ENCODE measurements at places on chromosomes 1 and 21.

DNA sequence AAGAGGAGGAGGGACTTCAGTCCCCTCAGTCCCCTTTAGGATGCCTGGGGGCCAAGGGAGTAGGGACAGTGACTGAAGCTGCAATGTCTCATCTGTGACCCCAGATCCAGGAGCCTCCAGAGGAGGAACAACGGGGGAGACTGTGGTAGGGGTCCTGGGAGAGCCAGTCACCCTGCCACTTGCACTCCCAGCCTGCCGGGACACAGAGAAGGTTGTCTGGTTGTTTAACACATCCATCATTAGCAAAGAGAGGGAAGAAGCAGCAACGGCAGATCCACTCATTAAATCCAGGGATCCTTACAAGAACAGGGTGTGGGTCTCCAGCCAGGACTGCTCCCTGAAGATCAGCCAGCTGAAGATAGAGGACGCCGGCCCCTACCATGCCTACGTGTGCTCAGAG, 18.3 kb downstream of the LY9 start:
- DNase-seq = no peak

DNA sequence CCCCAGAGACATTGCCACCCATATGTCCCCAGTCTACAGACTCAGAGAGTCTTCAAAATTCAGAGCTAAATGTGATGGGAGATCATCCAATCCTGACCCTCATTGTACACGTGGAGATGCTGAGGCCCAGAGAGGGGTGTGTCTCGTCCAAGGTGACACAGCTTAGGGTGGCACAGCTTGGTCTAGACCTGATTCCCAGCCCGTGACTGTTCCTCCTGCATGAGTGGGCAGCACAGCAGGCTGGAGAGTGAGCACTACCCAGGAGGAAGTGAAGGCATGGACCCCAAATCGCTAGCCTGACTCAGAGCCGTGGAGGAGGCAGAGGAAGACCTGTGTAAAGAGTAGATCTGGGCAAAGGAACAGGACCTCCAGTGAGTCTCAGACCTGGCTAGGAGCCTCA, 16.4 kb downstream of the S100A7 start:
- no peak for DNase-seq

- peak; percentile 84 for DNase-seq
Measured at GRCh38 chr1:30058970-30059369, 664.4 kb downstream of the MATN1 start.

DNA sequence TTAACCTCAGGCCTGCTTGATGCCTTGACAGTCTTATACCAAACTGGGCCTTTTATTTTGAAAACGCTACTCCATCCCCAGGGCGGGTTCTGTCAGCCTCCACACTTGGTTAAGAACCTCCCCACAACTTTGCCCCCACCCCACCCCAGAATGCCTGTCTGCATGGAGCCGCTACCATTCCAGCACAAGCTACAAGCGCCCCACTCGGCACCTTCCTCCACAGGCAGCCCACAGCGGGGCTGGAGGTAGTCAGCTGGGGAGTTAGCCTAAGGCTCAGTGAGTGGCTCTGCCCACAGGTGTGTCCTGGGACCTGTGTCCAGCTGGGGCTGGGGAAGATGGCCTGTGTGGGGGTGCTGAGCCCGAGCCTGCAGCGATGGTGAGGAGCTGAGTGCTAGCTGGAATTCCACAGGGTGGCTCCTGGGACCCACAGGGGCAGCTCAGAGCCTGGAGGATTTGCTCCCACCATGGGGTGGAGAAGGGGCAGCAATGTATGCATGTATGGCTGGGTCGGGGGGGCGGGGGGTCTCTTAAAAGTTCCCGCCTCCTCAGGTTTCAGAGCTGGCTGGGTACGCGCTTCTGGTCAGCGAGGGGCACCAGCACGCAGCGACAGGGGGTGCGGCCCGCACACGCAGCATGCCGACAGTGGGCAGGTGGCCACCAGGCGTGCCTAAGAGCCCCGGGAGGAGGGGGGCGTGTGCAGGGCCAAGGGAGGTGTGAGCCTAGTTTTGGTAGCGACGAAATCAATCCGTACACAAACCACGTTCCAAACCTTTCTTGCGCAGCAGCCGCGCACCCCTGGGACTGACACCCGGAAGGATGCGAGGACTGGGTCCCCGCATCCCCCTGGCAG, 917 bp downstream of the ETNK2 start:
- DNase-seq = no peak

GRCh38 chr1:112209493-112209892, 186.5 kb upstream of the CTTNBP2NL start:
- DNase-seq = no peak

DNA sequence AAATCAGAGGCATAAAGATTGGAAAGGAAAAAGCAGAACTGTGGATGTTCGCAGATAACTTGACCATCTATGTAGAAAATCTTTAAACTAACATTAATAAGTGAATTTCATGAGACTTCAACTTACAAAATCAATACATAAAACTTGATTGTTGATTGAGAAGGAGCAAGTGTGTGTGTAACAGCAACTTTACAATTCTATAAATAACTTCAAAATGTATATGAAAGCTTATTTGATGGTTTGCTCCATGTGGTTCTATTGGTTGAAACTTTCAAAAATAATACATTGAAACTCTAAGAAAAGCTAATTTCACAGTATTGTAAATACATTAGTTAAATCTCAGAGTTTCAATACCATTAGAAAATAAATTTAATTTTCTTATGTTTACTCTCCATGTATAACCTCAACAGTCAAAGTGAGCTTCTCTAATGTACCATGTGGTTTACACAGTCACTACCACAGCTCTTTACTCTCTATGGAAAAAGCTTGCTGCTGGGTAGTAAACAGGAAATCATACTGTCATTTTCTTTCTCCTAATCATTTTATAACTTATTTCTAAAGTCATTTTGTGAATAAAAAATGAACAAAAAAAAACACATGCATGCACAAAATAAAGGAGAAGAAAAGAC, 12.0 kb downstream of the AKT3 start:
- no peak for DNase-seq

GRCh38 chr1:33390542-33390941, 40.4 kb downstream of the PHC2 start:
- peak; percentile 90 for DNase-seq

DNA sequence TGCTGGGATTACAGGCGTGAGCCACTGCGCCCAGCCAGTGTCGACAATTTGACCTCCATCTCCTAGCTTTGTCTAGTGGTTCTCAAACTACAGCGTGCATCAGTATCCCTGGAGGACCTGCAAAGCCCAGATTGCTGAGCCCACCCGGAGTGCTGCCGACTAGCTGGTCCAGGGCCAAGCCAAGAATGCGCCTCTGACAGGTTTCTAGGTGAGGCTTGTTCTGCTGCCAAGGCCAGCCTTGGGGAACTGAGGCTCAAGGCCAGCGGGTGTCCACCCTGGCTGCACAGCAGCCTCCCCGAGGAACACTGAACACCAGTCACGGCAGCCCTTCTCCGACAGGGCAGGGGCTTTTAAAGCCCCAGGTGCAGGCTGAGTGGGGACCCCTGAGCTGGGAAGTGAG, 9.8 kb upstream of the PTTG1IP start:
- DNase-seq = no peak

- DNase-seq = no peak
Measured at GRCh38 chr1:234169161-234169849, 204.0 kb upstream of the COA6 start.

GRCh38 chr1:21853131-21853427, 41.0 kb downstream of the LDLRAD2 start:
- DNase-seq = no peak

- no peak for DNase-seq
Measured at GRCh38 chr1:179976970-179977651, 22.5 kb downstream of the CEP350 start.

DNA sequence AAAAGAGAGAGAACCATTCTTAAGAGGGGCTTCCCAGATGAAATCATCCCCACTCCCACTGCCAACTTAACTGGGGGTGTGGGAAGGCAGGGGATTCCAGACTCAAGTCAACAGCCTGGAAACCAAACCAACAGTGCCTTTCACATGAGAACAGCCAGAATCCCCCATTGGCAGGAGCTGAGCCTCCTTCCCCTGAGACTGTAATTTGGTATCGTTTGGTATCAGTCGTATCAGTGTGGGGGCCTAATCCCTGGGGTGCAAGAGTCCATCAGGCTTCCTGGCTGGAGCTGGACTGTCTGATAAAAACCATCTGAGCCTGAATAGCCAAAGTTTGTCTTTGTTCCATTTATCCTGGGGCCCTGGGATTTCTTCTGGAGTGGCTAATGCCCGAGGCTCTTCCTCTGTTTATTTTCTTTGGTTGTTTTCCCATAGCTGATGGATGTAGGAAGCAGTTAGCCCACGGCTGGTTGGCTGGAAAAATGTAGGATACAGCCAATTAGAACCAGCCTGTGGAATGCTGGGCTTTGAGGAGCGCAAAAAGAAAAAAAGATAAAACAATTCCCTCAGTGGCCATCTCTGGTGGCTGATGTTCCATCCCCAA, 84.6 kb downstream of the LAMC2 start:
- DNase-seq = peak; percentile 81

GRCh38 chr1:169196581-169196980, 90.1 kb downstream of the ATP1B1 start:
- DNase-seq = no peak

- DNase-seq = no peak
Measured at GRCh38 chr1:176515310-176515709, 52.3 kb downstream of the PAPPA2 start.

DNA sequence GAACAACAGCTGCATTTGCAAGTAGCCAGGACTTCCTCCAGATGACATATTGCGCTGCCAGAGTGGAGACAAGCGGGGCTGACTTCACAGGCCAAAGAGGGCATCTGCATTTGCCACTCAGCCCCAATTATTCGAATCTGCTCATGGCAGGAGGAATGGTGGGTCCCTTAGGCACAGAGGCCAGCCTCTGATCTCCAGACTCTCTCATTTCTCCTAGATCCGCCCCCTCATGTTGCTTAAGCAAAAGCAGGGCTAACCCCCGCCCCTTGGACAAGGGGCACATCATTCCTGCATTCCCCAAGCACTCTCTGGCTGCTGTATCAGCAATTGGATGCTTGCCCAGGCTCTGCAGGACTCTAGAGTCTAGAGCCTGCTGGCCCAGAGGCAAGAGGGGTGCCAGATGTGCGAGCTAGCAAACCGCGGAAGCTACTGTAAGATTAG, 262.4 kb downstream of the ST6GALNAC3 start:
- DNase-seq = peak; percentile 78

DNA sequence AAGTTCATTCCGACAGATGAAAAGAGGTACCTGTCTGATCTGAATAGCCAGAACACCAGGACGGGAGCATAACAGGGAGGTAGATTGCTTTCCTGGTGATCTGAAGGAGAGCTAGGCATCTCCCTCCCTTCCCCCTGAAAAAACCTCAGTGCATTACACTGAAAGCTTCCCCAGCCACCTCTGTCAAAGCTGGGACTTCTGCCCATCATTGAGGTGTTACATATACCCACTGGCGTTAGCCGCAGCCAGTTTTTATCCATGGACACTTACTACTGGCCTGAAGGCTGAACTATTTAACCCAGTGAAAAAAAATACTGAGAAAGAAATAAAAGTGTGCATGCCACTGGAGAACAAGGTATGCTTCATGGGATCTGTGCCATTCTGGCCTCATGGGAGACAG, 568.3 kb upstream of the ADAMTS5 start:
- DNase-seq = no peak
